ENCODE measurements at places on chromosomes 16 and 17.

DNA sequence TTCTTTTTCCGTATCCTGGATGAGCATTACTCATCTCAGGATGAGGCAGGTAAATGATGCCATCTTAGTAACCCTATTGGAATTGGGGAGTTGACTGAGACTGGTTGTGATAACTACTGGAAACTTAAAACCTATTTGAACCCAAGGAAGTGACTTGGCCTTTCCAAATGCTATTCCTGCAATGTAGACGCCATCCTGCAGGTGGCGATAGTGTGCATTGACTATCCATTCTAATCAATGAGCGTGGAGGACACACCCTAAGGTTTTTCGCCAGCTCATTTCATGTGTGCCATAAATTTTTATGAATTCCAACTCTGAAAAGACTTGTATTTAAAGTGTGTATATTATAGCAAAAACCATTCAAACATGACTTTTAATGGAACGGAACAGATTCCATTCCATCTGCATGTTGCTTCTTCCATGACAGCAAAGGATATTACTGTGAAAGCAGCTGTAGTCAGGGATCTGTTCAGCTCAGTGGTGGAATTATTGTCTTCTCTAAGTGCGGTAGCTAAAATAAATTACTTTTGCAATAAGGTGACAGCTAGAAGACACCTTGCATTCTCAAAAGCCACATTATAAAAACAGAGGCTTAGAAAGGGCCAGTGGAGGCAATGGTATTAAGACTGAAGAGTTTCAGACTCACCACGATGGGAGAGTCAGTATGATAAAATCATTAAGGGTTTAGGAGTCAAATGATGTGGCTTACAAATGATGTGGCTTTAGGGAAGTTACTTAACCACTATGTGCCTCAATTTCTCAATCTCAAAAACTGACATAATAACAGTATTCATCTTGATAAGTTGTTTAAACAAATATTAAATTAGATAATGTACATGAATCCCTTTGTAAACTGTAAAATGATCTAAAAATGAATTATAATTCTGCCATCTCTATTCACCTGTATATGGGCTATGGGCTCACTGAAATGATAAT is 55.5 kb downstream of the SYT17 start:
- no peak for DNase-seq

DNA sequence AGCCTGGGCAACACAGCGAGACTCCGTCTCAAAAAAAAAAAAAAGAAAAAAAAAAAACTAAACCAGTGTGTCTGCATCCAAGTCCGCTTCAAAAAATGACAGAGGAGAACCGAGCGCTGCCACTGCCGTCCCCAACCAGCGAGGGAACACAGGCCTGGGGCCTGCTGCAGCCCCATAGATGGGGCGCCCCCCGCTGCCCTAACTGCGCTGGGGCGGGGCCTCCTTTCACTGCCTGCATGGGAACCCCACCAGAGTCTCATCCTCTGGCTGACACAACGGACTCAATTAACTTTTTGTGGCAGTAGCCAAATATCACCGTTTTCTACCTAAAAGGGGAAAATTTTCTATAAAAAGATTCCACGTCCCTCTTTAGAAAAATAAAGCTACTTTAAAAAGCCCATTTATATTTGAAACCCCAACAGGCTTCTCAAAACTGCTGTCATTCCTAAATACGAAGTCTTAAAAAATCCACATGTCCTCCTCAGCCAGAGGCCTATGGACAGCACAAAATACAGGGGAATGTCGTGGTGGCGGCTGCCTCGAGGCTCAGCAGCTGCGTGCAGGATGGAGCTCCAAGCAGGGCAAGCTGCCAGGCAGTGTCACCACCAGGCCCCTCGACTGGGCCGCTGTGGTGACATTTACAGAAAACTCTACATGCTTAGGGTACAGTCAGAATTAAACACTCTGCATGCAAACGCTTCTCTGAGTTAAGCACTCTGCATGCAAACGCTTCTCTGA is 30.3 kb downstream of the KLHDC4 start:
- no peak for DNase-seq

- no peak for DNase-seq
These were observed 2.0 kb downstream of the GNAO1 start for GRCh38 chr16:56192986-56193945.

- DNase-seq, result no peak
These were observed 42.7 kb downstream of the TIMM22 start for GRCh38 chr17:1039511-1040215.

DNA sequence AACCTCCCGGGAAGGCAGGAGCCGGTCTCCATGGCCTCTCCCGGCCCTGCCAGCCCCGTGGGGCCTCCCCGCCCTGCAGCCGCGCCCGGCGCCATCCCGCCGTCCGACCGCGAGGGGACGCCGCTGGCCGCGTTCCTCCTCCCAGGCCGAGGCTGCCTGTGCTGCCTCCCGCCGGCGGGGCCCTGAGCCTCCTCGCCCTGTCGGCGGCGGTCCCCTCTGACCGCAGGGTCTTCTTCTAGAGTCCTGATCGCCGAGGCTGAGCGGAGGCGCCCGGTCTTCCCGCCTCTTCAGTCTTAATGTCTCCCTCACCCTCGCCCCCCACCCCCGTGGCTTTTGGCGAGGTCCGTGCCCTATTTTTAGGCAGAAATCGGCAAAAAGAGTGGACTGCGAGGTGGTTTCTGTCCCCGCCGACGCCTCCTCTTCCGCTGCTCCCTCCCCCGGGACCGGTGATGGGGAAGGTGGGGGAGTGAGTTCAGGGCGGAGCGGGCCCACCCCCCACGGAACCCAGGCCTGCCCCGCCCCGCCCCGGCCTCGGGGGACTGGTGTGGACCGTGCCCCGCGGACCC is 794 bp upstream of the CPNE7 start:
- no peak for DNase-seq

DNA sequence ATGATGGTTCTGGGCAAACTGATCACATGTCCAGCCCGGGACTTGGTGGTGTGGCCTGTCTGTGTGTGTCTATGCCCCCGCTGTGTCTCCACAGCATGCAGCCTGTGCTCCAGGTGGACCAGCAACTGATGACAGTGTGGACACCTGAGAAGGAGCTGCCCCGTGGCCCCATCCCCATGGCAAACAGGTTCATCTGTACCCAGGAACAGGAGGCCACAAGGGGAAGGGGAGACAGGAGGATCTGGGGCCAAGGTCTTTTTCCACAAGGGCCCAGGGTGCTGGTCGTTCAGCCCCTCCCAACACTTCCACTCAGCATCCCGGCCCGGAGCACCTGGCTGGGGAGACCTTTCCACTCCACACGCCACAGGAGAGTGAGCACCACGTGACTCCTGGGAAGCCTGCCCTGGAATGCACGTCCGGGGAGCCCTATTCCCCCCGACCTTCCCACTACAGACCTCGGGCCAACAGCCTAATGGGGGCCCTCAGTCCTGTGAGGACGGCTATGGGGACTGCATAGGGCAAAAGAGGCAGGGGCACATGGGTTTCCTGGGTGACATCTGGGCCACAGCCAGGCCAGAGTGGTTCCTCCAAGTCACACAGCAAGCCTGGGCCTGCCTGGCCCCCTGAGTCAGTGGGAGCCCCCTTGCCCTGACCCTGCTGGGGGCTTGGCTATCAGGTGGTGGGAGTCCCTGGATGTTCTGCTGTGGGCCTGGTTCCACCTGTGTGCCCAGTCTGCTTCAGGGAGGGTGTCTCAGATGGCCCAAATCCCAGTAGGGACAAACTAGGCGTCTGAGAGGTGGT is 20.8 kb upstream of the NXPH3 start:
- DNase-seq, result no peak

DNA sequence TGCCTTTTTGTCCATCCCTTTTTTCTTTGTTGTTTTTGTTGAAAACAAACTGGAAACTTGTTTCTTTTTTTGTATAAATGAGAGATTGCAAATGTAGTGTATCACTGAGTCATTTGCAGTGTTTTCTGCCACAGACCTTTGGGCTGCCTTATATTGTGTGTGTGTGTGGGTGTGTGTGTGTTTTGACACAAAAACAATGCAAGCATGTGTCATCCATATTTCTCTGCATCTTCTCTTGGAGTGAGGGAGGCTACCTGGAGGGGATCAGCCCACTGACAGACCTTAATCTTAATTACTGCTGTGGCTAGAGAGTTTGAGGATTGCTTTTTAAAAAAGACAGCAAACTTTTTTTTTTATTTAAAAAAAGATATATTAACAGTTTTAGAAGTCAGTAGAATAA is 4.9 kb downstream of the SOX9 start:
- no peak for DNase-seq

DNA sequence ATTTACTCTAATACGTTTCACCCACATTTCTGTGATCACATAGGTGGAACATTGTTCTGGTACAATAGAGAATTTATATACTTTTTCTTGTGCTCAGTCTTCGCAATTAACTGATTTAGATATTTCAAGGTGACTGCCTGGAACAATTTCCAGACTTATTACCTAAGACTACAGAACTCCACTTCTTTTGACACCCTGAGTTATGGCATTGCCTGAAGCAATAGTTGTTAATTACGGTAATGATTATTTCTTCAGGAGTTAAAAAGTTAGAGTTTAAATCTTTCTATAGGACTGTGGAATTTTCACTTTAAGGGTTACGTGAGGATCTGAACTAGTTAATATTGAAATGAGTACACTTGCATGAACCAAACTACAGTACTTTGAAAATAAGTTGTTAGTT is 74.8 kb downstream of the MAP2K6 start:
- DNase-seq, result no peak

DNA sequence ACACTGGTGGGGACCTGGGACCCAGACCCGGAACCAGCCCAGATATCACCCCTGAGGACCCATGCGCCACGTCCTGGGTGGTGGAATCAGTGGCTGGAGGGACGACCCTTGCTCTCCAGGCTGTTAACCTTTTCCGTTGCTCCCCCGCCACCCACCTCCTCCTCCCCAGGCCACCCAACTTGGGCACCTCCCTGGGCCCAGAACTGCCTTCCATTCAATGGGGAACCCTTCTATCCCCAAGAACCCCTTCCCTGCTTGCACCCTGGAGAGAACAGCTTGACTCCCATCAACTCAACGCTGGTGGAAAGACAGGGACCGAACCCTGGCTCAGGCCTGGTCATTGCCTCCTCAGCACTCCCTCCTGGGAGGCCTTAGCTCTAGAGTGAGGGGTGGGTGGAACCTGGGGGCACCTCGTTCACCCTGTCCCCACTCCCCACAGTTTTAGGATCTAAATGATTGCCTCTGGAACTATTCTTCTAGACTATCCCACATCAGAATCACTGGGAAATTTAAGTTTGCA is 5.7 kb upstream of the IL32 start:
- DNase-seq, result no peak

- no peak for DNase-seq
These were observed 13.9 kb upstream of the TBX2 start for GRCh38 chr17:61385577-61386236.

- no peak for DNase-seq
These were observed 94.1 kb upstream of the ZNF750 start for GRCh38 chr17:82933911-82934310.

GRCh38 chr17:80712089-80712488 is 167.5 kb downstream of the RPTOR start:
- DNase-seq, result no peak

All from stimulated activated CD8-positive, alpha-beta memory T cell treated with anti-CD3 and anti-CD28 coated beads, Interleukin-4, amount 100 ng/mL, for 4 hours (primary cell).